Activated CD4-positive, alpha-beta T cell treated with anti-CD3 and anti-CD28 coated beads, Interleukin-2, amount 50 U/mL, for 1 hour (primary cell): ENCODE measurements at places on chromosomes 7 and 10.

GRCh38 chr10:122561212-122561611 lies 658 bp downstream of the DMBT1 start:
- no peak for DNase-seq

GRCh38 chr7:22694597-22695207 lies 32.3 kb upstream of the IL6 start:
- DNase-seq = no peak

DNA sequence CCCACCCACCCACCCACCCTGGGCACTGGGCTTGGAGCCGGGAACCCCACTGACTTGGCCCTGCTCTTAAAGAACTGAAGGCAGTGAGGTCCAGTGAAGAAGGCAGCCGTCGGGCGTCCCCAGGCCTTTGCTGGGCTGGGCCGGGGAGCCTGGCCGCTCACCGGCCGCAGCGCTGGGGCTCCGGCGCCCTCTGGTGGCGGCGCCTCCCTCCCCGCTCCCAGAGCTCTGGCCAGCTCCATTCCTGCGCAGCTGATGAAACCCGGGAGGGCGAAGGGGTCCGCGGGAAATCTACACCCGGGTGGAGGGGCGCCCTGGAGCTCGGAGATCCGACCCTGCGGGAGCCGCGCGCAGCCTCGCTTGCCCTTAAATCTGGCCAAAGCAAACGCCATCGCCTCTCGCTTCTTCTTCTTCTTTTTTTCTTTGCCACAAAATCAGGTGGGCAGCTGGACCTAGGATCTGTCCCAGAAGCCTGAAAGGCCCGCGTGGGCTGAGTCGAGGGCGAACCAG lies 1.7 kb upstream of the CXCL12 start:
- peak; percentile 4 for DNase-seq

GRCh38 chr10:71231206-71231605 lies 18.8 kb downstream of the UNC5B start:
- DNase-seq = no peak

- DNase-seq = no peak
Observed at GRCh38 chr10:110863361-110863760, 8.4 kb upstream of the PDCD4 start.

DNA sequence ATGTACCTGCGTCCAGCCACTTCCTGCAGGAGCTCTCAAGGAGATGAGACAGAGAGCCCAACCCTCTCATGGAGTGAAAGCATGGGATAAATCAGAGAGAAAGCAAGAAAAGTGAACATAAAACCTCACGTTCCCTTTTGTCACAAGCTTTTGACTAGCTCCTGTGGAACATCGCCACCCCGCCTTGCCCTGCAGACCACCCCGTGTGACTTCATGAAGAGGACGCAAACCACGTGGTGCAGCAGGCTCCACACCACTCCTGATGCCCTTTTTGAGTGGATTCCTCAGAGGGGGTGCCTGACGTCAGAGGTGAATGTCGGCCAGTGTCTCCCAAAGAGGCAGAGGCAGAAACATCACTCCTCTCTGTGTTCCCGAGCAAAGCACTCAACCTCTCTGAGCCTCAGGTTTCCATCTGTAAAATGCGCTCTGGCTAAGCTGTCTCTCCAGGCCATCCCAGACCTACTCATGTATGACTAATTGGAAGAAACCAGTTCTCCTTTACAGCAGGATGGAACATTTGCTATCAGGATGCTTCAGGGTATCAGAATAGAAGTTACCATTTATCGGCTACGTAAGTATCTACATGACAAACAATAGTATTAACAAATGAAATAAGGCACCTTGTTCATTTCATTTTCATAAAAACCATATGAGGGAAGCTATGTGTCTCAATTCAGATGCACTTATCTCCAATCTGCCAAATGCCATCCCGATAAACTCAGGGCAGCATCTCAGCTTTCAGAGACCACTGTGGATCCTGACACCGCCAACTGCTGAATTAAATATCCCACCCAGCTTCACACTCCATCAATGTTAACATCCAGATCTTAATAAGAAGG lies 5.3 kb downstream of the ZNF488 start:
- no peak for DNase-seq

GRCh38 chr7:128200376-128200775 lies 40.7 kb upstream of the LEP start:
- DNase-seq = no peak

DNA sequence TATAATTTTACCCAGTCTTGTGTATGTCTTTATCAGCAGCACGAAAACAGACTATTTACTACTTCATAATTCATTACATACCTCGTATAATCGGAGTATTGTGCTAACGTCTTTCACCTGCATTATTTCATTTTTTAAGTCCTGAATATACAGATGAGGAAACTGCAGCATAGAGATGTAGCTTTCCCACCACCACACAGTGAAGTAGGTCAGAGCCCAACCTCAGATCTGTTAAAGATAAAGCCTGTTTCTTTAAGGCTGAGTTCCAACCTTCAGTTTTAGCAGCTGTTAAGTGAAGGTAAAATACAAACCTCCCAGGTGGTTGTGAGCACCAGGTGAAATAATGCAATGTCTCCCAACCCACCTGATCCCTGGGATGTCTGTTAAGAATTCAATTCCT lies 2.0 kb upstream of the ADAM12 start:
- DNase-seq = no peak

GRCh38 chr10:91923371-91924211 lies at the start of gene BTAF1:
BTAF1 (plus strand) TSS chr10:91923770; CDS start chr10:91924077, 307 bp downstream.
- peak; percentile 91 for DNase-seq

- DNase-seq = no peak
Observed at GRCh38 chr7:131803816-131804215, 247.4 kb upstream of the PODXL start.
